ENCODE measurements at places on chromosomes 11 and 22.

DNA sequence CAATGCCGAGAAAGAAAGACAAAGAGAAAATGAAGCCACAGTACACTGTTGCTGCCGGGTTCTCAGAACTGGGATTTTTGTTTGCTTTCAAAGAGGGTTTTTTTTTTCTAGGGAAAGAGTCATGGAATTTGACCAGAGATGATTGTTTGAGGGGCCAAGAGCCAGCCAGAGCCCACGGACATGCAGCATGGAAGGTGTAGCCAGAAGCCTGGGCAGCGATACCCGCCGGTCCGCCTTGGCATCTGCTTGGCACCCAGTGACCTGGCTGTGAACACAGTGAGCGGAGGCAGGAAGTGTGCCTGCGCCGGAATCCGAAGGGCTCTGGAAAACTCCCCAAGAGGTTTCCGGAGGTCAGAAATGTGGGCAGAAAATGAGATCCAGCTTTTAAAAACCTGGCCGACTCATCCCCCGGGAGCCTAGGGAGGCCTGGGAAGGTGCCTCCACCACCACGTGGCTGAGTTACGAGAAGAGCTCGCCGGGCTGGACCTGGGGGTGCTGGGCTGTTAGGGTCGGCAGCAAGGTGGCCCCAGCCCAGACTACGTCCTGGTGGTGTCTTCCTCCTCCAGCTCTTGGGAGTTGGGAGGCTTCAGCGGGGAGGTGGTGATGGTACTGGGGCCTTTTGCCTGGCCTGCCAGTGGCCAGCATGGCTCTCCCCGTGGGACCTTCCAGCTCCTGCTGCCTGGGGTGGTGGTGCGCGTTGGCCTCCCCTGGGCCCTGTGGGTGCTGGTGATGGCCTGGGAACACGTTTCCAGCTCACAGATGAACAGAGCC lies 61.6 kb upstream of the PPARA start:
- peak; percentile 74 for DNase-seq

- DNase-seq = no peak
These were observed 10.1 kb downstream of the SIGIRR start for GRCh38 chr11:404551-405264.

DNA sequence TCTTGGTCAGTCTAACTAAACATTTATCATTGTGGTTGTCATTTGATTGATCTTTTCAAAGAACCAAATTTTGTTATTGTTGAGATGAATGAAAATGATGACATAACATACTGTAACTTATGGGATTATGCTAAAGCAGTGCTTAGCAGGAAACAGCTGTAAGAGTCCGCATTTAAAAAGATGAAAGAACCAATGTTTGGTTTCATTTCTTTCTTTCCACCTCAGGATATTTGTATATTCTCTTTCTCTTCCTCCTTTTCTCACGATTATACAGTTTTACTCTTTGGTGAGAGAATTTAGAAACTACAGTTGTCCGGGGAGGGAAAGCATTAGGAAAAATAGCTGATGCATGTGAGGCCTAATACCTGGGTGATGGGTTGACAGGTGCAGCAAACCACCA lies 23.1 kb downstream of the PIH1D2 start:
- no peak for DNase-seq

- no peak for DNase-seq
These were observed 8.8 kb downstream of the RIN1 start for GRCh38 chr11:66327171-66328030.

DNA sequence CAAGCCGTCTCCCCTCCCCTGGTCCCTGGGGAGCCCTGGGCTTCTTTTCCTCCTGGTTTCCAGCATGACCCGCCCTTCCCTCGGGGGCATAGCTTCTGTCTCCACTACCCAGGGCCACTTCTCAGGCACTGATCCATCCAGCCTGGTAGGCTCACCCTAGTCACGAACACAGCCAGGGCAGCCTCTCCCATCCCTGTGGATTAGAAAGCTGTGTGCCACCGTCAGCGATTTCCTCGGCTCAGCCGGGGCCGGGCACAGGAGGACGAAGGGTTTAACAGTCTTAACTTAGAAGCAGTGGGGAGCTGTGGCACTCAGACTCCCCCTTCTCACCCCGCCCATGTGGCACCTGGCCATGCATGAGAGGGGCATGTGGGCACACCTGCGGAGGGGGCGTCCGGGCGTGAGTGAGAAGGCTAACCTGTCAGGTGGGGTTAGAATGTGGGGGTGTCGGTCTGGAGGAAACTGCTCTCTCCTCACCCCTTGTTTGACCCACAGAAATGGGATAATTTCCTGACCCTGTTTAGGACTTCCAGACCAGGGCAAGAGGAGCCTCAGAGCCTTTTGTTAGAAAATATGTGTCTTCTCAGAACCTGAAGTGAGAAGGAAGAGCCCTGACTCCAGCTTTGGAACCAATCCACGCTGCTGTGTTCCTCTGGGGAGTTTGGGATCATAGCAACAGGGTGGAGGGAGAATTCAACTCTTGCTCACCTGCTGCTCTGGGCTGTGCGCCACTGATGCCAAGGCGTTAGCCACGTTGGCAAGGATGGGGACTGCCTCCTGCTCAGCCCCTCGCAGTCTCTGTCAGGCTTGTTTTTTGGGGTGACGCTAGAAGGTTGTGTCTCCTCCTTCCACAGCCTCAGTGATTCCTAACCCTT lies 14.6 kb downstream of the GLB1L2 start:
- no peak for DNase-seq

DNA sequence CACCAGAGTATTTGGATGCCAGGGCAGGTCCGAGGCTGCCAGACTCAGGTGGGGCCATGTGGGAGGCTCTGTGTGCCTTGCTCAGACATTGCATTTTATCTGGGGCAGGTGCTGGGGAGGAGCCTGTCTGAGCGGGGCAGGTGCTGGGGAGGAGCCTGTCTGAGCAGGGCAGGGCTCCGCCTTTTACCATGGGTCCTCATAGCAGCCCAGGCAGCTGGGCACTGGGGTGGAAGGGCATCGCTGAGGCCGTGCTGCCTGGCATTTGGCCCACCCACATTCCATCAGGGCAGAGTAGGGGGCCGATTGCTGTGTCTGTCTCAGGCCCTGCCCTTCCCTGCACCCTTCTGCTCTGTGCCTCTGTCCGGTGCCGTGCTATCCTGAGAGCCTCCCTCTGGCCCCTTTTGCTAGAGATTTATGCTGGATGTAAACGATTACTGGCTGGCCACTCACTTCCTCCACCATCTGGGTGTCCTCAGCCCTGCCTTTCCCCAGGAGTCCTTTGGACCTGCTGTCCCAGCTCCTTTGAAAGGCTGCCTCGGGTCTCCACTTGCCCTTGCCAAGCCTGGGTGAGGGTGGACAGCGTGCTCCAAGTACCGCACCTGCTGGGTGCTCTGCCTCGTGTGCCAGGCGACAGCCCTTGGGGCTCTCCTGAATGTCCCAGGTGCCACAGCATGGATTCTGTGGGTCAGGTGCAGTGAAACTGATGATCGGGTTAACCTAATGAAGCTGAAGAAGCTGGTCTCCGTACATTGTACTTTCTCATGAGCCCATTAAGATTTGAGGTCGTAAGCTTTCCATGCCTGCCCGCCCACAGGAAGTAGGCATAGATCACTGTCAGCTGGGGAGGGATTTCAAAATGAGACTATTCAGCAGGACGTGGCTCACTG lies 281.6 kb downstream of the TBC1D22A start:
- peak; percentile 90 for DNase-seq

DNA sequence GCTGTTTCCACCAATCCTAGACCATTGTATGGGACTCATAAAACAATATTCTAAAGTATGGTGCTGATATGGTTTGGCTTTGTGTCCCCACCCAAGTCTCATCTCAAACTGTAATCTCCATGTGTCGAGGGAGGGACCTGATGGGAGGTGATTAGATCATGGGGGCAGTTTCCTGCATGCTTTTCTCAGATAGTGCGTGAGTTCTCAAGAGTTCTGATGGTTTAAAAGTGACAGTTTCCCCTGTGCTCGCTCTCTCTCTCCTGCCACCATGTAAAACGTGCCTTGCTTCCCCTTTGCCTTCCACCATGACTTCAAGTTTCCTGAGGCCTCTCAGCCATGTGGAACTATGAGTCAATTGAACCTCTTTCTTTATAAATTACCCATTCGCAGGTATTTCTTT lies 29.2 kb upstream of the FEZ1 start:
- DNase-seq = no peak

GRCh38 chr11:119734788-119735187 lies 5.8 kb upstream of the NECTIN1 start:
- no peak for DNase-seq

- peak; percentile 78 for DNase-seq
These were observed 3.8 kb upstream of the TTLL8 start for GRCh38 chr22:50061824-50062355.

GRCh38 chr22:20013382-20013871 lies 3.2 kb downstream of the ARVCF start:
- DNase-seq = peak; percentile 90

GRCh38 chr11:10917802-10918201 lies 59.9 kb upstream of the ZBED5 start:
- DNase-seq = no peak

DNA sequence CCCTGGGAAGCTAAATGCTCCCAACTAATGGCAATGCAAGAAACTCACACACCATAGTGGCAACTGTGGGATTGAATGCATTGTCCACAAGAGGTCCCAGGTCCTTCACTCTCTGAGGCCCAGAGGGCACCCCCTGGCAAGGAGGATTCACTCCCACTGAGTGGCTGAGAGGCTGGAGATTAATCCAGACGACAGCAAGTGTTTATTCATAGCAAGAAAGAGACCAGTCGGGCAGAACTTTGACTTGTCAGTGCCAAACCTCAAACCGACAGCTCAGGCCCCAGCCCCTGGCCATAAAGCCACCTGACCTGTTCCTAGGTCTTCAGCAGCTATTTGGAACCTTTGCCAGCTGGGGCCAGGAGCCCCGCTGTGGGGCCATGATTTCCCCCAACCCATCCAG lies 54.5 kb upstream of the MPEG1 start:
- DNase-seq = no peak

- DNase-seq = no peak
These were observed 46.0 kb upstream of the PAK1 start for GRCh38 chr11:77519847-77520246.

DNA sequence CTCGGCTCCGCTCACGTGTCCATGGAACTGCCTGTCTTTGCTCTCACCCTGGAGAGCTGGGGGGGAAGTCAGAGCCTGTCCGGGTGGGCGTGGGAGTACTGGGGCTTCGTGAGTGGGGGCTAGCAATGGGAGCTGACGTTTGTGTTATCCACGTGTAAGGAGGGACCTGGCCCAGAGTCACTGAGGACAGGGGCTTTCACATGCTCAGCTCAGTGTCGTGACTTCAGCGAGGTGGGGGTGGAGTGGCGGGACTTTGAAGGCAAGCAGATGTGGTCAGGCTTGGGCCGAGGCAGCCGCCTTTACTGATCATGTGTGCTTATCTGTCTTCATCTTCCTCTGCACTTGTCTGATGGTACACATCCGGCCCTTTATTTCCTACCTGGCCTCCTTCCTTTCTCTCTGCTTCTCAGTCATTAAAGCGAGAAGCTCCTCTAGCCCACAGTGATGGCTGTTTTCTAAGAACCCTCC lies 113.1 kb upstream of the NNMT start:
- no peak for DNase-seq

DNA sequence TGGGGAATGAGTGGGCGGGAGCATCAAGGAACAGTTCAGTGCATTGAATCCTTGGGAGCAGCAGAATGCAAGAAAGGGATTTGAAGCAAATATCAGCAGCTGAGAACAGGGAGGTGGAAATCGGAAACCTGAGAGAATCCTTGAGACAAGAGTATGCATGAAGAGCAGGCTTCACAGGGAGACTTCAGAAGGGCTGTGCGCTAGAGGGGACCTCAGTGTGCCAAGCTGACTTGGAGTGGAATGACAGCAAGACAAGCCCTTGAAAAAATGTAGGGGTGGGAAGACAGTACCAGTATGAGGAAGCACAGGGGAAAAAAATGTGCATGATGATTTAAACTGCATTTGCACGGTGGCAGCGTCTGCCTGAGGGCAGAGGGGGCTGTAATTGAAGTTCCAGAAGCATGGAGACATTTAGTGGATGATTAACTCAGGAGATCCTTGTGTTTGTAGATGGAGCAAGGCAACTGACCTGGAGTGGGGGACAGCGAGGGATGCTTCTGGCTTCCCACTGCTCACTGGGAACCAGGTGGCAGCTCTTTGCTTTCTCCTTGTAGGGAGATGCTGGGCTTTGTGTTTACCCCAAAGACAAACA lies 204.9 kb upstream of the PLET1 start:
- no peak for DNase-seq

GRCh38 chr11:34680918-34681586 lies 60.2 kb downstream of the EHF start:
- DNase-seq = no peak

- DNase-seq = no peak
These were observed 43.9 kb downstream of the SGSM3 start for GRCh38 chr22:40414311-40414710.

- DNase-seq = no peak
These were observed 61.2 kb downstream of the CLPB start for GRCh38 chr11:72373163-72373562.

- no peak for DNase-seq
These were observed 11.1 kb downstream of the PPP6R3 start for GRCh38 chr11:68471360-68472340.

Data from chondrocyte (in vitro differentiated cells).